Spinal cord (tissue), 10 donors: ENCODE measurements at places on chromosomes 6 and 20. TPM values are rescaled to one million over a fixed set of nuclear protein-coding genes. Genes with fewer than 3 reads are reported as not detected.

Gene B3GAT2
- total RNA-seq: 82.5 TPM

Gene HIVEP1
- total RNA-seq: 29.6 TPM

Gene GATA5
- 0.50 TPM for total RNA-seq

DNA sequence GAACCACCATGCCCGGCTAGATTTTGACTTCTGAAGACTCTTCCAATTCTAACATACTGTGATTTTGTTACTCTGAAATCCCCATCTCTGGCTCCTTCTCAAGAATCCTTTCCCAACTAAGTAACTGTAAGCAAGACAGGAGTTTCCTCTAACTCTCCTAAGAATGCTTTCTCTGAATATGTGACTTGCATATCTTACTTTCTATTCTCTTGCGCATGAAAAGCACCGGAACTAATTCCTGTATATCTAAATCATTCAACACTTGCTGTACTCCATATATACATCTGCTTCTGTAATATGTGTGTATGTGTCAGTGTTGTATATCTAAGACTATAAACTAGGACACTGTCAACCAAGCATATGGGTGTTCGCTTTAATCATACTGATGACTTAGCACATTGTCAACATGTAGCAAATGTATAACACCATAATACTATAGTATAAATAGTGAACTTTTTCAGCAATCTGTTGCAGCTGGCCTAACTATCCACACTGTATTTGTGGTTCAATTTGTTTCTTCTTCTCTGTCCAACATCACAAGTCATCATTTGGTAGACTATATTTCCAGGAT, 108.1 kb upstream of the PRDM1 start:
- peaks cover 10% of the 10 kb centered on the region for H3K4me1 ChIP-seq
- H3K27ac ChIP-seq: no peak overlapping the region
- H3K27me3 ChIP-seq: peaks cover 29% of the 10 kb centered on the region
- no peak overlapping the region for H3K4me3 ChIP-seq
- DNase-seq: no peak

DNA sequence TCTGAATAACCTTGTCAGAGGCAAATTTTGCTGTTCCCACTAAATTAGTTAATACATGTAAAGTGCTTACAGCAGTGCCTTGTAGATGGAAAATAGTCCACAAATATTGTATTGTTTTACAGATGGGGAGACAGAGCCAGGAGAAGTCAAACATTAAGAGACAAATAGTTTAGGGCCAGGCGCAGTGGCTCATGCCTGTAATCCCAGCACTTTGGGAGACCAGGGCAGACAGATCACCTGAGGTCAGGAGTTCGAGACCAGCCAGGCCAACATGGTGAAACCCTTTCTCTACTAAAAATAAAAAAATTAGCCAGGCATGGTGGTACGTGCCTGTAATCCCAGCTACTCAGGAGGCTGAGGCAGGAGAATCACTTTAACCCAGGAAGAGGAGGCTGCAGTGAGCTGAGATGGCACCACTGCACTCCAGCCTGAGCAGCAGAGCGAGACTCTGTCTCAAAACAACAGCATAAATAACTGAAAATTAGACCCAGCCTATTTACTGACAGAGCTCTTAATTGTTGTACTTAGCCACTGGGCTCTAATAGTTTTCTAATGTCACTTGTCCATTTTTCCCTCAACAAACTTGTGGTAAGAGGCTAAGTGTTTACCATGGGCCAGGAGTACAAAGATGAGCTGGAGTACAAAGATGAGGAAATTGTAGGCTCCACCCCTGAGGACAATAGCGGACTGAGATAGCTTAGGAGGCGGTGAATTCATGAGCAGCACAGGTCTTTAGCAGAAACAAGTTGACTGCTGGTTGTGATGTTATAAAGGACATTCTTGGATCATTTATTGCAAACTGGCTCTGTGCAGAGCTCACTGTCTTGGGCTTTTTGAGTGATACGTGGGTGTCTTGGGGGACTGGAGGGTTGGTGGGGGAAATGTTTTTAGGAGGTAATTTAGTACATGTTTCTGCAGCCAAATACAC, 6.4 kb downstream of the ZSWIM3 start:
- H3K4me3 ChIP-seq: no peak overlapping the region
- no peaks in the 10 kb centered on the region for H3K27me3 ChIP-seq
- DNase-seq: no peak
- no peaks in the 10 kb centered on the region for H3K4me1 ChIP-seq
- no peak overlapping the region for H3K27ac ChIP-seq
